Right cardiac atrium (tissue), 5 donors: ENCODE measurements at places on chromosomes 3 and 15. TPM values are rescaled to one million over a fixed set of nuclear protein-coding genes. Genes with fewer than 3 reads are reported as not detected.

GRCh38 chr3:49673715-49674496 lies at the start of gene APEH:
Gene APEH (plus strand): TSS chr3:49674351. CDS start chr3:49674402, 51 bp downstream.
- DNase-seq, result peak; percentile 98

DNA sequence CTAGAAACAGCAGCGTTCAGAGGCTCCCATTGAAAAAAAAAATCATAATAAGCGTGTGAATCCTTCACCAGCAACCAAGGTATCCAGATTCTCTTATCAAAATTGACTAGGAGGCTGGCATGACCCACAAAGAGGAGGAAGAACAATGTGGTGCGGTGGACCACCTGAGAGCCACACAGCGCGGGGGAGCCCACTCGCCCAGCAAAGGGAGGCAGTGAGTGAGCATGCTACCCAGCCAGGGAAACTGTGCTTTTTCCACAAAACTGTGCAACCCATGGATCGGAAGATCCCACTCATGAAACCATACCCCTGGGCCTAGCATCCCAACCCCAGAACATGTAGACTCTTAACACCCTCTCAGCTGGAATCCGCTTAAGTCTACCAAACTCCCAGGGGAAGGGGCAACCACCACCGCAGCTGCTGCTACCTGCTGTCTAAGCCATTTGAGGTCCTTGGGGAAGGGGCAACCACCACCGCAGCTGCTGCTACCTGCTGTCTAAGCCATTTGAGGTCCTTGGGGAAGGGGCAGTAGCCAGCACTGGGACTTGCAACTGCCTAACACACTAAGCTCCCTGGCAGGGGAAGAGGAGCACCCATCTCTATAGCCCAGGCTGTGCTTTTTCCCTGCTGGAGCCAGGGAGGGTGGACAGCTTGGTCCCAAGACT lies 102.8 kb upstream of the CLDN18 start:
- no peak for DNase-seq

- no peak for DNase-seq
These were observed 50.1 kb downstream of the PPM1L start for GRCh38 chr3:160806094-160806493.

DNA sequence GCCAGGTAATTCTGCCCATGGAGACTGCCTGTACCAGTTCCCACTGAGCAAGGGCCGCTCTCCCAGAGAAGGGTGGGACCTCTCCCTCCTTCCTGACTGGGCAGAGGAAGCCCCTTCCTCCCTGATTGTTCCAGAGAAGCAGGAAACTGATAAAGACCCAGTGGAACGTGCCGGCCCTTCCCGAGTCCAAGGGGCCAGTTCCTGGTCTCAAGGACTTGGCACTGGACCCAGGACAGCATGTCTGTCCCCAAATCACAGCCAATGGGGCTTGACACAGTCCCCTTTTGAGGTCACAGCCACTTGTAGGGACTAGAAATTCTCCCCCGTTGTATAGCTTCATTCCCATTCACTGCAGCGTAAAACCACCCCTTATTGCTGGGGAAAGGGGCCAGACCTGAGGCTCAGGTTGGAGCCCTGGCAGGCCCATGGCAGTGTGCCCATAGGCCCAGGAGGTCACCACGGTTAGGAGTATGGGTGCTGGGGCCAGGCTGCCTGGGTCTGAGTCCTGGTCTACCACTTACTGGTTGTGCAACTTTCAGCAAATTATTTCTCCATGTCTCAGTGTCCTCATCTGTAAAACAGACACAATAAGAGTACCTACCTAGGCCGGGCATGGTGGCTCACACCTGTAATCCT lies 18.1 kb downstream of the CSRNP1 start:
- peak; percentile 81 for DNase-seq

DNA sequence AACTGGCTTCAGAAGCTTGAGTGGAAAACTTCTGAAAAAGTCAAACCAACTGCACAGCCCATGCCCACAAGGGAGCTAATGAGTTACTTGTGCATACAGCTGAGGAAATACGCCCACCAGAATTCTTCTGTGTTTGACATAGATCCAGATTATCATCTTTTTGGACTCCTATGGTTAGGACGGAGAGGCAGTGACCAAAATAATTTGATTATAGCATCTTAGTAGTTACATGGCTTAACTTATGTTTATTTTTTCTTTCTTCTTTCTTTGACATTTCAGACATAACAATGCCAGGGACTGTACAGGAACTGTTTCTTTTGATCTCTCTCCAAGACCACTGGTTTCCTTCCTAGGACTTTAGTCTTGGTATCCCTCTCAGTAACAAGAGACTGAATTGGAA lies 246.1 kb upstream of the RASGRP1 start:
- no peak for DNase-seq

- DNase-seq, result no peak
These were observed 42.3 kb downstream of the WDR72 start for GRCh38 chr15:53716909-53717876.

DNA sequence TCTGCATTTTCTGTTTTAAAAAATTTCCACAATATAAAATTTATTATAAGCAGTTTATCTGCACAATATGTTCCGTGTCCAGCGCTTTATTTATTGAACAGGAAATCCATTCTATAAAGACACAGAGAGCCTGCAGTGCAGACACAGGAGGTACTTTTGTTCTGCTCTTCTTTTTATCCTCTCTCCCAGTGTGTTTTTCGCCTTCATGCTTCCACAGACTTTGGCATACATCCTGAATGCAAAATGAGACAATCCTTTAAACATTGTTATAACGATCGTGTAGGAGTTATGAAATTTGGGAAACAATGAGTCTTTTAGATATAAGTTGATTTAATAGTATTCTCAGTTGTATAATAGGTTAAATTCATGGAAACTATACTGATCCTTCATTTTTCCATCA lies 749.2 kb downstream of the NAALADL2 start:
- DNase-seq, result no peak

DNA sequence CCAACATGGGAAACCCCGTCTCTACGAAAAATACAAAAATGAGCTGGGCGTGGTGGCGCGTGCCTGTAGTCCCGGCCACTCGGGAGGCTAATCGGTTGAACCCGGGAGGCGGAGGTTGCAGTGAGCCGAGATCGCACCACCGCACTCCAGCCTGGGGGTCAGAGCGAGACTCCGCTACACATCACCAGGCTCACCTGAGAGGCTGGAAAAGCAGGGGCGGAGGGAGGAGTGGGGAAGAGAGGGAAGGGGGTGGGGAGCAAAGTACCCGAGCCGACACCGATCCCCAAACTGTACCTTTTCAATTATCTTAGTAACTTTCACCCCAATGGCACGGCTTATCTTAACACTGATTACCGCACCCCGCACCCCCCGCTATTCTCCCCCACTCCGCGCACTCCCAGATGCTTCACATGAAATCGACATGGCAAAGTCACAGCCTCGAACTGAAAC lies 46.4 kb upstream of the SYNM start:
- peak; percentile 50 for DNase-seq

- DNase-seq, result no peak
These were observed 32.1 kb downstream of the ABHD17C start for GRCh38 chr15:80727196-80727595.

GRCh38 chr3:110579840-110580550 lies 491.6 kb upstream of the NECTIN3 start:
- DNase-seq, result no peak

GRCh38 chr3:151673974-151674373 lies 59.8 kb upstream of the AADACL2 start:
- DNase-seq, result no peak

Gene IQGAP1
- total RNA-seq, result 53.9 TPM

Gene MAP2K1
- 38.2 TPM for total RNA-seq

Gene SENP2
- total RNA-seq, result 30.0 TPM

Gene CAMK2N2
- total RNA-seq, result 0.50 TPM

Gene FANCD2OS
- not detected for total RNA-seq
